Stimulated activated CD8-positive, alpha-beta memory T cell treated with anti-CD3 and anti-CD28 coated beads, Interleukin-4, amount 100 ng/mL, for 1 hour (primary cell): ENCODE measurements at places on chromosomes 2 and 18.

DNA sequence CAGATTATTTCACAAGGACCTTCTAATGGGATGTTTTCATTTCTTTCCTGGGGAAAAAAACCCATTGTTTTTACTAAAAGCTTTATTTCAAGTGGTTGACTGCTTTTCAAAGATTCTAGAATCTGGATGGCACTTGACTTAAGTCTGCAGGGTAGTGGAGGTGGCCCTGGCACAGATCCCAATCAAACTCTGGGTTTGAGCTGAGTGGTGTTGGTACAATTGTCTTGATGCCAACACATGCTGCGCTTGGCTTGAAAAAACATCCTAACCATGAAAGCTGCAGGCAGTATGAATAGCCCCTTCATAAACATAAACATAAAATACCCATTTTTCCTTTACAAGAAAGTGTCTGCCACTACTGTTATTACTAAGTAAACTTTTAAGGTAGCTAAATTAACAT, 3.6 kb downstream of the PAPOLG start:
- DNase-seq: no peak

GRCh38 chr2:127659408-127660290, 13.7 kb downstream of the GPR17 start:
- no peak for DNase-seq

DNA sequence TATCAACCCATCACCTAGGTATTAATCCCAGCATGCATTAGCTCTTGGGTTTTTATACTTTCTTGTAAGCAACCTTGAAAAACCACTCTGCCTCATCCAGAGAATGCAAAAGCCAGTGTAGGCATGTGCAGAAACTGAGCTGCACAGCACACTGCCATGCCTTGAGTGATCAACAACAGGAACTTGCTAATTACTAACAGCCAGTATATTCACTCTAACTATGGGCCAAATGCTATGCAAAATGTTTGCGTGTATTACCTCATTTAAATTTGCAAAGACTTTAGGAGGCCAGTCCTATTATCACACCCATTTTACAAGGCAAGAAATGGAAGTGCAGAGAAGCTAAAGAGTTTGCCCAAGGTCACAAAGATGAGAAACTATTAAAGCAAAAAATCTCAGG, 169.8 kb downstream of the PID1 start:
- DNase-seq: no peak

DNA sequence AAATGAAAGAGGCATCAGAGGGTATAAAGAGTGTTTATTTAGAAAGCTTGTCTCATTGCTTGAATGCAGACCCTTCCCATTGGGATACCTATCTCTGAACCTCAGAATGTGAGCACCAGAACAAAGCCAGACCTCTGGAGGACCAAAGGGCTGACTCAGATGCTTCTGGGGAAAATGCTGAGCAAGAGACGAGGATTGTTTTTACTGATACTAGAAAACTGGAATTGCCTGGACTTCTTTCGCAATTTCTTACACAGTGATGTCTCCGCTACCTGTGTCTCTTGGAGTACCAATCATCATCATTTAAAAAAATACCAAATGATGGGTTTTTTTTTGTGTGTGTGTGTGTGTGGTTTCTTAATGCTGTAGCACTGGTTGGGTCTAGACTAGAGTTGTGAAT, 55.6 kb upstream of the CCDC85A start:
- no peak for DNase-seq

GRCh38 chr18:31101183-31102024, 817 bp downstream of the DSC2 start:
- DNase-seq: no peak

DNA sequence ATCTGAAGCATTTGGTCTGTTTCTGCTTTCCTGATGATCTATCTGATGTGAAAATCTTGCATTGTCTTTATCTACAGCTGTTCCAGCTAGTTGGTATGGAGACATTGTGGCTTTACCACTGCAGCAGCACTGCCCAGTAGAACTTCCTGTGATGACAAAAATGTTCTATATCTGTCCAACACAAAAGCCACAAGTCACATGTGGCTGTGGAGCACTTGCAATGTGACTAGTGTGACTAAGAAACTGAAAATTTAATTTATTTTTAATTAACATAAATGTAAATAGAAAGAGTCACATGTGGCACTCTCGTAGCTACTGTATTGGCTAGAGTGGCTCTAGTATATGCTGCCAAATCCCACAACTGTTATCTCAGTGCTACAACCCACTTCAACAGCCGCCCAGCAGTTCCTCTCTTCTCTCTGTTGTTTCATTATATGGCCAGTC, 425.7 kb downstream of the SETBP1 start:
- peak; percentile 16 for DNase-seq

- no peak for DNase-seq
Observed at GRCh38 chr2:201600906-201601305, 42.4 kb downstream of the TMEM237 start.

GRCh38 chr2:7203056-7203467, 285.9 kb downstream of the RNF144A start:
- DNase-seq: peak; percentile 3

DNA sequence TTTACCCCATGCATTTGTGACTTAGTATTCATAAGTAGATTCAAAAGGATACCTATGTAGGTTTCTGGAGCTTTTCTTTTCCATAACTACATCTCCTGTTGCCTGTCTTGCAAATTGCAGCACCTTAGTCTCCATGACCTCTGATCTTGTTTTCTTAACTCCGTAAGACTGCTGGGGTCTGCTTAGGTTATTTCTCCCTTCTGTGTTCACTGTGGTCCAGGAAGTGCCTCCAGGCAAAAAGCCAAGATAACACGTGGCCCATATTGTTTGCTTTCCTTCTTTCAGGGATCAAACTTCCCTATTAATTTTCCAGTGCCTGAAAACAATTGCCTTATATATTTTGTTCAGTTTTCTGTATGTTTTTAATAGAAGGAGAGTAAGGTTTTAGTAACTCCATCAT, 86.4 kb downstream of the GCA start:
- no peak for DNase-seq

GRCh38 chr2:52387937-52388590, 1356.1 kb upstream of the NRXN1 start:
- DNase-seq: no peak

GRCh38 chr2:235430366-235431083, 63.3 kb upstream of the AGAP1 start:
- no peak for DNase-seq

GRCh38 chr2:128538396-128538795, 219.7 kb upstream of the HS6ST1 start:
- DNase-seq: no peak

- DNase-seq: no peak
Observed at GRCh38 chr2:62464221-62465007, 41.6 kb downstream of the TMEM17 start.

DNA sequence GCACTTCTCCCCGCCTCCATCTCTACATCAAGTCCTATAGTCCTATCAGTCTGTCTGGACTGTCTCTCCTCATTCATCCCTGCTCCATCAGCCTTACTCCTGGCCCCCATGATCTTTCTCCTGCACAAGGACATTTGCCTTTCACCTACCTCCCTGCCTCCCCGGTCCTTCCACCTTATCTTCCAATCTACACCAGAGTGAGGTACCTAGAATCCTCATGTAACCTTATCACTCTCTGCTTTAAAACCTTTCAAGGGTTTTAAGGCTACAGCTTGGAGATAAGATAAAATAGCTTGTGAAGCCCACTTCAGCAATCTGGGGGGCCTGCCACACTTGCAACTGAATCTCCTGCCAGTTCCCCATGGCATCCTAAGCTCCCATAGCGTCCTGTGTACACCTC, 12.8 kb downstream of the CDC42EP3 start:
- DNase-seq: no peak

GRCh38 chr2:63425606-63426005, 162.7 kb downstream of the WDPCP start:
- DNase-seq: no peak

- no peak for DNase-seq
Observed at GRCh38 chr2:241185961-241186360, 2.5 kb upstream of the ANO7 start.

GRCh38 chr2:1848599-1848995, 104.3 kb upstream of the PXDN start:
- DNase-seq: no peak

DNA sequence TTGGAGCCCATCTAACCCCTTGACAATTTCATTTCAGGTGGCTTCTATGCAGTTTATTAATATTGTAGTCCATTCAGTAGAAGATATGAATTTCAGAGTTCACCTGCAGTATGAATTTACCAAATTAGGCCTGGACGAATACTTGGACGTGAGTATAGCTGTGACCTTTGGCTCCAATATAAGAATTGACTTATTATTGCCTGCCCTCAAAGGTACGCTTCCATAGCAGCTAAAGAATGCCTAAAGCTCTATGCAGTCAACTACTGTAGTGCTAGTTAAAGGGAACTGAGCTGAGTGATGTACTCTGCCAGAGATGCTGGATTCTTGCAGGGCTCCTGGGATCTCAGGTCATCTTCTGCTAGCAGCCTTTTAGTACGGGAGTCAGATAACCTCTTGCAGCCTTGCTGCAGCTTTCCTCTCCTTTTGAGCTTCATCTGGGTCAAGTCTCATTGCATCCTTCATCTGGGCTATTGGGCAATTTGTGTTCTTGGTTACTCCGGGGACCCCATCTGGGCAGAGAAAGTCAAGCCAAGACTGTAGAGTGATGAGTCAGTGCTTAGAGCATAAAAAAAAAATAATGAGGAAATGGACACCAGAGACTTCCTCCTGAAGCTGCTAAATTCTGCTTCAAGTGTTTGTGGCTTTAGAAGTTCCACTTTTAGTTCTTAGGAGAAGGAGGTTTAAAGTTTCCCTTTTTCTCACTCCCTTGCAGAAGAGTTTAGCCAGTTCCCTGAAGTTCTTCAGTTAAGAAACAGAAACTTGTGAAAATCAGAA, 105.6 kb downstream of the PRPF40A start:
- DNase-seq: no peak

DNA sequence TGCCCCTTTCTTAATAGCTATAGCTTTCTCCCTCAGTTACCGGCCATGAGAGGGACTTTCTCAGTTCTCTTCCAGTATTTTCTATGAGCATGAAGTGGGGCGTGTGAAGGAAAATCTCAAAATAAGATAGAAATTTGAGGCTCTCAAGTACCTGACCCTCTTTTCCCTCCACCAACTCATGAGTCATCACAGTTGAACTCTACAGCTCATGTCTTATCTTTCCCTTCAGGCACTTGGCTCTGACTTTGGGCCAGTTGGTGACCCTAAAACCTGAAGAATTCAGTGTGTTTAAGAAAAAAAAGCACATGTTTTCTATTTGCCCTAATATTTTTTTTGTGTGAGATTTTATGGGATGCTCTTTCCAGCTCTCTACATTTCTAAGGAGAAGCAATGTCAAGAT, 896.7 kb upstream of the ZEB2 start:
- DNase-seq: no peak

- no peak for DNase-seq
Observed at GRCh38 chr2:10029875-10030223, 13.5 kb upstream of the KLF11 start.

GRCh38 chr2:127160676-127161075, 53.7 kb upstream of the BIN1 start:
- DNase-seq: no peak

DNA sequence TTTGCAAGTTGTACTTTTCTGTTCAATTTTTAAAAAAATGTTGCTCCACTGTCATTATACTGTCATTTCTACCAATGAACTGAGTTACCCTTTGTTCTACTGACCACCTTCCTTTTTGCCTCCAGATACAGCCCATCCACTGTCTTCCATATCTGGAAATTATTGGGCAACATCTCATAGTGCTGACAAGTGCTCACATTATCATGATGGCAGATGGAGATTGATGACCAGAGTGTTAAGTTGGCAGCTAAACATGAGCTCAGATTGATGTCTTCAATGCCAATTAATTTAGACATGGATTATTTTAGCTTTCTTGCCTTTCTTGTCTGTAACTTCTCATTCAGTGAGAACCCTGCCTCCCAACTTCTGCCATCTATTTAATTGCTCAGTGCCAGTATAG, 76.6 kb downstream of the KIAA1328 start:
- no peak for DNase-seq

DNA sequence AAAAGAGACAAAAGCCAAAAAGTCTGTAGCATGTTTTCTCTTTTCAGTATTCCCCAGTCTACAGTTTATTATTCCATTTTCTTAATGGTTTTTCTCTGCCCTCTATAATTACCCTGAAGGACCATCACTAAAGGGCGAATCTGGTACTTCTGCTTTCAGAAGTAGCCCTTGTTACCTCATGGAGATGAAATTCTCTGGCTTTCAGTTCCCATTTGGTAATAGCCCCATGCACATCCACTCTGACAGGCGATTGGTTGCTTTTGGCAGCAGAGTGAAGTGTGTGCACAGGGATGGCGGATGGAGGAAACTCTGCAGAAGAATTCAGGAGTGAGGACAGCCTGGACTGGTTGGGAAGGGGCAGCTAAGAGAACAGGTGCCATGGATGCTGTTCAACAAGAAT, 66.3 kb upstream of the NABP1 start:
- no peak for DNase-seq

GRCh38 chr2:88626171-88627054, 851 bp downstream of the EIF2AK3 start:
- DNase-seq: peak; percentile 12

GRCh38 chr2:203706403-203706802, at the start of gene CD28:
Gene CD28, plus strand, starts transcription at chr2:203706639. Its CDS starts 58 bp downstream, at chr2:203706697.
- peak; percentile 74 for DNase-seq

GRCh38 chr2:28589746-28590463, 94.0 kb downstream of the PLB1 start:
- DNase-seq: no peak
